ENCODE measurements at places on chromosomes 5 and 9. TPM values are rescaled to one million over a fixed set of nuclear protein-coding genes. Genes with fewer than 3 reads are reported as not detected.

- no peaks in the 10 kb centered on the region for H3K36me3 ChIP-seq
- H3K27ac ChIP-seq: no peak overlapping the region
- no peaks in the 10 kb centered on the region for H3K4me1 ChIP-seq
- no peak for DNase-seq
These were observed 59.1 kb downstream of the FGF1 start for GRCh38 chr5:142626786-142627185.

GRCh38 chr5:178361657-178362445, 129.2 kb upstream of the PHYKPL start:
- H3K4me3 ChIP-seq: no peak overlapping the region
- no peaks in the 10 kb centered on the region for H3K4me1 ChIP-seq
- H3K36me3 ChIP-seq: no peaks in the 10 kb centered on the region
- no peak for DNase-seq
- no peak overlapping the region for H3K27ac ChIP-seq

IRX2 gene
- total RNA-seq: 1.3 TPM

- peak overlapping the region; percentile 9 for H3K27ac ChIP-seq
- DNase-seq: peak; percentile 48
- H3K4me1 ChIP-seq: peaks cover 62% of the 10 kb centered on the region
- H3K36me3 ChIP-seq: no peaks in the 10 kb centered on the region
- no peaks in the 10 kb centered on the region for H3K27me3 ChIP-seq
- H3K4me3 ChIP-seq: no peak overlapping the region
These were observed 6.2 kb downstream of the NEK6 start for GRCh38 chr9:124263800-124264426.

DNA sequence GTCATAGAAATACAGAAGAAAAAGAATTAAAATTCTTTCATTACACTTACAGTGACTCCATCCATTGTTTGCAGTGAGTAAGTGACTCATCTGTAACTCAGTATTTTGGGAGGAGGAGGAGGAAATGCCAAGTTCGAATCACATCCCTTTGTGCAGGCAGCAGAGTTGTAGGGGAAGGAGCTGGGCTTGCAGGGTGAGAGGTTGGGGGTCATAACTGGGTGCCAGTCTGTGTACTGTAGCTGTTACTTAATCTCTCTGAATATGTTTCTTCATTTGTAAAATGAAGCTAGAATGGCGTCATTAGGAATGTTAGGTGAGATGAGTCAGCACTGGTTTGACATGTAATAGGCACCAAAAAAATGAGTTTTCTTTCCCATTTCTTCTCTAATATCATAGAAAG, 235.7 kb upstream of the ADAMTSL1 start:
- no peaks in the 10 kb centered on the region for H3K36me3 ChIP-seq
- no peak for DNase-seq
- H3K27ac ChIP-seq: no peak overlapping the region

GRCh38 chr9:100671898-100672297, 94.0 kb downstream of the CAVIN4 start:
- no peaks in the 10 kb centered on the region for H3K36me3 ChIP-seq
- no peaks in the 10 kb centered on the region for H3K27me3 ChIP-seq
- H3K4me3 ChIP-seq: no peak overlapping the region
- H3K4me1 ChIP-seq: no peaks in the 10 kb centered on the region

DNA sequence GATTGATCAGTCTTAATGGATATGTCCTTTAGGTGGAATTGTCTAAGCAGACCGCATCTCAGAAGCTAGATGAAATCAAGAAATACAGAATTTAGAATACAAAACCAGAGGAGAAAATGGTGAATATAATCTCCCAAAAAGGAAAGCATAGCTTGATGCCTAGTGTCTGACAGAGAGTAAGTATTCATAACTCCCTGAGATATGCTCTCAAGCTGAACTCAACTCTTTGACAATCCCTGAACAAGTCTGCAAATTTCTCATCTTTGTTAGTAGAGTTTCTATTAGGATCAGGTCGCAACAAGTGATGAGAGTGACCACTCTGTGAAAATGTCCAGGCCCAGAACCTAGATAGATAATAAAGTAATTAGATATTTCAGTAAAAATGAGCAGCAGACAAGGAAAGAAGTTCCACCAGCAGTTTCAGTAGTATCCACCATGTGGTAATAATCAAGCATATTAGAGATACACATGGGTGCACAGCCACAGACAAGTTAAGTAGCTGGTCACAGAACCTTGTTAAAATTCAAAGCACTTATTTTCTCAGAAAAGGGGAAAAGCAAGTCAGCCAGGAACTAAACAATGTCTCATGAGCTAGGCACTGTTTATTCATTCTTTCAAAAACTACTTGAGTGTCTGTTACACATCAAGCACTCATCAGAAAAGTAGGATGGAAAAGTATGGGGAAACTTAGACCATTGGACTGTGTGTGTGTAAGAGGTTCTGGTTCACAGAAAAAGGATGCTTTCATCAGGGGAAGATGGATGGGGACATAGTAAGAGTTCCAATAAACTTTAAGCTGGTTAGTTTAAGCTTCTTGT, 481.5 kb upstream of the TUSC1 start:
- no peaks in the 10 kb centered on the region for H3K4me1 ChIP-seq
- no peak overlapping the region for H3K4me3 ChIP-seq
- H3K27me3 ChIP-seq: no peaks in the 10 kb centered on the region
- H3K27ac ChIP-seq: no peak overlapping the region

SPAG8 gene
- total RNA-seq: 1.6 TPM

CNTNAP3 gene
- 2.1 TPM for total RNA-seq

SOWAHA gene
- total RNA-seq: 9.6 TPM

SMIM3 gene
- total RNA-seq: 40.2 TPM

GRCh38 chr5:154110716-154111115, 71.9 kb downstream of the MFAP3 start:
- no peaks in the 10 kb centered on the region for H3K4me1 ChIP-seq
- DNase-seq: no peak
- no peaks in the 10 kb centered on the region for H3K27me3 ChIP-seq
- H3K4me3 ChIP-seq: no peak overlapping the region
- no peaks in the 10 kb centered on the region for H3K36me3 ChIP-seq

DNA sequence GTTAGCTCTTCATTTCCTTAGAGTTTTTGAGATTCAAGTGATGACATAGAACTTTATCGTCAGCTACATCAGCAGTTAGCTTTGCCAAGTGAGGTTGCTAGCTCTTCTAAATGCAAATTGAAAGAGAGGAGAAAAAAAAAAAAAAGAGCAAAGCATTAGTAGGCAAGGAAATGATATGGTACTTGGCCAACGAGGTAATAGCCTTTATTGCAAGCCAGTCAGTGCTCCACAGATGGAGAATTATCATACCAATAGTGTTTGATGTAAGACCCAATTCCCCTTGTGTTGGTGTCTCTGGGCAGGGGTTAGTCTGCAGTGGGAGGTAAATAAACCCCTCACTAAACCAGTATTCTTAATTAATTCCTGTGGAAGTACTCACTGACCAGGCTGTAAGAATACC, 992.1 kb downstream of the PTPRD start:
- no peaks in the 10 kb centered on the region for H3K36me3 ChIP-seq
- no peaks in the 10 kb centered on the region for H3K4me1 ChIP-seq
- H3K27me3 ChIP-seq: no peaks in the 10 kb centered on the region
- H3K4me3 ChIP-seq: no peak overlapping the region
- DNase-seq: no peak

GRCh38 chr9:18778846-18779245, 254.2 kb downstream of the SAXO1 start:
- H3K4me1 ChIP-seq: peaks cover 8% of the 10 kb centered on the region
- H3K4me3 ChIP-seq: no peak overlapping the region
- no peaks in the 10 kb centered on the region for H3K27me3 ChIP-seq
- no peak overlapping the region for H3K27ac ChIP-seq
- H3K36me3 ChIP-seq: no peaks in the 10 kb centered on the region

GRCh38 chr5:5017827-5018577, 122.1 kb upstream of the ADAMTS16 start:
- no peaks in the 10 kb centered on the region for H3K4me1 ChIP-seq
- no peaks in the 10 kb centered on the region for H3K27me3 ChIP-seq
- DNase-seq: no peak
- H3K36me3 ChIP-seq: no peaks in the 10 kb centered on the region

DNA sequence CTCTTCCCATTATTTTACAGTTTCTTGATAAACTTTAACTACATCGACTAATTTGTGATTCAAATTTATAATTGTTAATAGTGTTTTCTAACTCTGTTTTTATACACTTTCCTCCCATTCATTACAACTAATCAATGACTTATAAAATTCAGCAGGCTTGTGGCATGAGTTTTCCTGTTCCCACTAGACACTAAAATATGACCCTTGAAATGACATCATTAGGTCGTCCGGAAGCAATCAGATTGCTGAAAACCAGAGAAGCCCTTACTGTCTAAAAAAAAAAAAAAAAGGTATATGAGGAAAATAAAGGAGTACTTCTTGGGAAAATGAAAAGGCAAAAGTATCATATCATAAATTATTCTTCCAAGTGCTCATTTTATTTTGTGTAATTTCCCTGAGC, 553.7 kb downstream of the ZNF608 start:
- no peak for DNase-seq
- no peak overlapping the region for H3K4me3 ChIP-seq
- H3K27me3 ChIP-seq: no peaks in the 10 kb centered on the region

BTNL3 gene
- 0.26 TPM for total RNA-seq

LCN15 gene
- not detected for total RNA-seq

GRCh38 chr5:167934551-167934971, 356.9 kb upstream of the WWC1 start:
- H3K4me3 ChIP-seq: no peak overlapping the region
- peaks cover 3% of the 10 kb centered on the region for H3K27me3 ChIP-seq
- no peaks in the 10 kb centered on the region for H3K4me1 ChIP-seq
- H3K36me3 ChIP-seq: no peaks in the 10 kb centered on the region
- no peak overlapping the region for H3K27ac ChIP-seq
- DNase-seq: no peak

PDGFRB gene
- 34.2 TPM for total RNA-seq
